ENCODE measurements at places on chromosomes 13 and 19. TPM values are rescaled to one million over a fixed set of nuclear protein-coding genes. Genes with fewer than 3 reads are reported as not detected.

ZNF492 gene
- 0.17 TPM for total RNA-seq

ZNF90 gene
- 114 TPM for total RNA-seq

ZNF560 gene
- total RNA-seq, result 5.8 TPM

AMER2 gene
- 0.18 TPM for total RNA-seq

UBE2S gene
- 516 TPM for total RNA-seq

OR7D4 gene
- total RNA-seq, result not detected

GFY gene
- total RNA-seq, result 1.4 TPM

FAM83E gene
- 6.6 TPM for total RNA-seq
